ENCODE measurements at places on chromosomes 4 and X. TPM values are rescaled to one million over a fixed set of nuclear protein-coding genes. Genes with fewer than 3 reads are reported as not detected.

GRCh38 chrX:147533426-147533825, 378.3 kb upstream of the FMR1 start:
- DNase-seq: no peak

GRCh38 chrX:115233497-115234455, at the start of gene LRCH2:
Gene LRCH2, minus strand, starts transcription at chrX:115234096. Its CDS starts 55 bp downstream, at chrX:115234041.
- DNase-seq: peak; percentile 38

- DNase-seq: no peak
These were observed 55.6 kb upstream of the CCSER1 start for GRCh38 chr4:90071289-90072235.

DNA sequence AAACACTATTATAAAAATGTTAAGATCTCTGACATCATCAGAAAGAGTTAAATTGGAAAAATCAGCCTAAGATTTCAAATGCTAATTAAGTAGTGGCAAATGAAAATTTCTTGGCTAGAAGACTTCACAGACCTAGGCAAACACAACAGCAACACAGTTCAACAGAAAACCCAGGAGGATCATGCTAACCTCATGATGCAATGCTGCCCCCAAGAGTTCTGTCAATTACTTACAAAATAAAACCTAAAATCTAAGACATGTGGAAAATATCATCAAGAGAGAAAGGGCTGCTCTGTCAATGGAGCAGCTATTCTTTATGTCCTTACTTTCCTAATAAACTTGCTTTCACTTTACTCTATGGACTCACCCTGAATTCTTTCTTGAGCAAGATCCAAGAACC, 21.0 kb downstream of the S100G start:
- no peak for DNase-seq

GRCh38 chr4:128863312-128864075, 54.0 kb downstream of the JADE1 start:
- peak; percentile 78 for DNase-seq

- DNase-seq: no peak
These were observed 39.4 kb downstream of the MGST2 start for GRCh38 chr4:139704915-139705485.

The PFKFB1 gene
- total RNA-seq: 0.19 TPM

The BDH2 gene
- total RNA-seq: 35.1 TPM

The C4orf54 gene
- total RNA-seq: 0.02 TPM

The TCEANC gene
- 4.0 TPM for total RNA-seq

The GAGE2A gene
- not detected for total RNA-seq

The CASK gene
- total RNA-seq: 108 TPM

The HPGD gene
- 177 TPM for total RNA-seq
